ENCODE measurements at places on chromosomes 4 and X. TPM values are rescaled to one million over a fixed set of nuclear protein-coding genes. Genes with fewer than 3 reads are reported as not detected.
A peak's percentile ranks its signal among the peaks of the same experiment; 100 is the strongest.

GRCh38 chrX:125131164-125131563, 188.5 kb upstream of the TEX13C start:
- DNase-seq, result no peak

DNA sequence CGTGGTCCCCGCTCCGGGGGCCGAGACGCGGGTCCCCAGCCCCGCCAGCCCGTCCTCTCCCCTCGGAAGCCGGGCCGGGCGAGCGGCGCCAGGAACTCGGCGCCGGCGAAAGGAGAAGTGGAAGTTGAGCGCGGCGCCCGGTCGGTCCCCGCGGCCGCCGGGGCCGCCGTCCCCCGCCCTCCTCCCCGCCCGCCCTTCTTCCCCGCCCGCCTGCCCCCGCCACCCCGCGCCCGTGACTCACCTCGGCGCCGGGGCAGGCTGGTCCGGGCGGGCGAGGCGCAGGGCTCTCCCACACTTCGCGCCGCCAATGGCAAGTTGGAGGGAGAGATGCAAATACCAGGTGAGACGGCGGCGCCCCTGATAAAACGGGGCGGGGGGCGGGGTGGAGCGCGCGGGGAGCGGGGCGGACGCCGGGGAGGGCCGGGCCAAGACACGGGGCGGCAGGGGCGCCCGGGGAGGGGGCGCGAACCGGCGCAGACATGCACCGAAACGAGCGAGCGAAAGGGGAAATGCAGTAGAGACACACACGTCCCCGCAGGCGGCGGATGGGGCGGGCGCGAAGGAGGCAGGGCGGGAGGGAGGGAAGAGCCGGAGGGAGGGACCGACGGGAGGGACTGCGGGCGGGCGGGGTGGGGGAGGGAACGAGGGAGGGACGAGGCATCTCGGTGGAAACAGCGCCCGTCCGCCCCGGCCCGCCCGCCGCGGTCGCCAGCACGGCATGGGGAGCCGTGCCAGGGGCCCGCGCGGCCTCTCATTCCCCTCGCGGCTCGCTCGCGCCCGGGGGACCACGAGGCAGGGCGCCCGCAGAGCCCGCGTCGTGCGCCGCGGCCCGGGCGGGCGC, at the start of gene ELF4:
Gene ELF4, minus strand, starts transcription at position 119 of the 841 bp plus-strand sequence. CDS start 29,167 bp downstream, outside the sequence.
- DNase-seq, result peak; percentile 66

GRCh38 chrX:122220644-122221373, 963.3 kb upstream of the GRIA3 start:
- no peak for DNase-seq

GRCh38 chrX:155534800-155535199, 76.4 kb upstream of the F8A3 start:
- DNase-seq, result no peak

GRCh38 chr4:176193938-176194337, 1.4 kb downstream of the SPATA4 start:
- no peak for DNase-seq

- DNase-seq, result peak; percentile 36
Measured at GRCh38 chr4:168098248-168098717, 5.9 kb downstream of the ANXA10 start.

DNA sequence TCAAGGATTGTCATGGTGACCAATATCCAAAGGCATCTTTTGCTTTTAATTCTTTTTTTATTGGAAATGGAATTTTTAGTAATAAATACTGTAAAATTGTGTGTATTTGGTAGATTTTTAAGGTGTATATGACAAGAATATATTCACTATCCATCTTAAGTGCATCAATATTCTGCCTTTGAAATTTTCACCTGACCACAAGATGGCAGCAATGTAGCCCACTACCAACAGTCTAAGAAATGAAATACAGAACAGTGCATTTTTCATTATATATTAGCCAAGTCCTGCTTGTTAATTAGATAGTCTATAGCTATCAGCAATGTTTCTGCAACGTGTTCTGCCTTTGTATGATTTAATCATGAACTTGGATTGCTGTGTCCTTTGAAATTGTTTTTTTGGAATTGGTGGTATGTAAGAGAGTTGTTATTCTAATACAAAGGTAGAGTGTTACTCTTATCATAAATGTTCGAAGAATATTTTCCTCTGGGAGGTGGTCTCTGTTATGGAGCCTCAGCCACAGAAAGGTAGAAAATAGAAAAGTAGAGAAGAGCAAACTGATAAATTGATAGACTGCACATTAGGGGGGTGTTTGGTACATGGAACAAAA, 38.2 kb downstream of the HPGDS start:
- DNase-seq, result peak; percentile 69

- DNase-seq, result no peak
Measured at GRCh38 chr4:44738615-44739014, 12.3 kb upstream of the GNPDA2 start.

GRCh38 chr4:118969359-118969758, 80.7 kb downstream of the SYNPO2 start:
- DNase-seq, result peak; percentile 36

DNA sequence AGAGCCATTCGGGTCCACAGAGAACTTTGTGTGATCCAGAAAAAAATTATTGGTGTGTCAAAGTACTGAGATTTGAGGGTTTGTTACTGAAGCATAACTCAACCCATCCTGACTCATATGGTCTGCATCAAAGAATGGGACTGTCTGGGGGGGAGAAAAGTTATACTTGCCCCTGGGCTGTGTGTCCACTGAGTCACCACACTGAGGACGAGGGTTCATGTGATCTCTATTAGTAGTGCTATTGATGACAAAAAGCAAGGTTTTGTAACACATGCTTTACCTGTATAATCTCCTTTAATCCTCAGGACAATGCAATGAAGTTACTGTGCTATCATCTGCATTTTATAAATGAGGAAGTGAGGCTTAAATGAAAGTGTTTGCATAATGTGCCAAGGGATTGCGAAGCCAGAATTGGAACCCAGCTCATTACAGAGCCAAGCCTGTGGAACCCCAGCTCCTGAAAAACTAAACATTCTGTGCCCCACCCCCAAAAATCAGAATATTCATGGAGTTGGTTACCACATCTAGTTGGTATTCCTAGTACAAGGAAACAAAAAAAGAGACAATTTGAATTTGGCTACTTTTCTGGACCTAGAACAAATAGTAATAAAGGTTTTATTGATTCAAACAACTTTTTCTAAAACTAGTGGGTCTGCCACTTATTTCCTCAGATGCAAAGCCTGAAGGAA, 31.2 kb downstream of the CCDC149 start:
- DNase-seq, result no peak

GRCh38 chrX:130631011-130631410, 229.2 kb downstream of the RBMX2 start:
- no peak for DNase-seq

GRCh38 chr4:157095716-157096115, 19.8 kb downstream of the GLRB start:
- DNase-seq, result no peak

- no peak for DNase-seq
Measured at GRCh38 chrX:18873189-18873791, 110.6 kb downstream of the PHKA2 start.

DNA sequence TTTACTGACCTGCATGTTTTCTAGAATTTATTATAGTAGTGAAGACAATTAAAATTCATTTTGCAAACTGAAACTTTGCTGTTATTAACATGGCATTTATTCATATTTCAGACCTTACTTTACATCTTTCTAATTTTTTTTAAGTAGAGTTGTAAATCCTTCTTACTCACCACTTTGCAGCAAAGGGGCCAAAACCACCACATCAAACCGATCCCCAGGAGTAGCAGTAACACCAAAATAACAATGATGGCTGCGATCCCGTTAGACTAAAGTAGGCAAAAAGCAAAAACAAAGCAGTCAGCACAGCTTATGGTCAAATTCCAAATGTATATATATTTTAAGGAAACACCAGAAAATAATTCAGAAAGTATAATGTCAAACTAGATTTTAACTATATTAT, 64.7 kb downstream of the ANTXR2 start:
- no peak for DNase-seq

DNA sequence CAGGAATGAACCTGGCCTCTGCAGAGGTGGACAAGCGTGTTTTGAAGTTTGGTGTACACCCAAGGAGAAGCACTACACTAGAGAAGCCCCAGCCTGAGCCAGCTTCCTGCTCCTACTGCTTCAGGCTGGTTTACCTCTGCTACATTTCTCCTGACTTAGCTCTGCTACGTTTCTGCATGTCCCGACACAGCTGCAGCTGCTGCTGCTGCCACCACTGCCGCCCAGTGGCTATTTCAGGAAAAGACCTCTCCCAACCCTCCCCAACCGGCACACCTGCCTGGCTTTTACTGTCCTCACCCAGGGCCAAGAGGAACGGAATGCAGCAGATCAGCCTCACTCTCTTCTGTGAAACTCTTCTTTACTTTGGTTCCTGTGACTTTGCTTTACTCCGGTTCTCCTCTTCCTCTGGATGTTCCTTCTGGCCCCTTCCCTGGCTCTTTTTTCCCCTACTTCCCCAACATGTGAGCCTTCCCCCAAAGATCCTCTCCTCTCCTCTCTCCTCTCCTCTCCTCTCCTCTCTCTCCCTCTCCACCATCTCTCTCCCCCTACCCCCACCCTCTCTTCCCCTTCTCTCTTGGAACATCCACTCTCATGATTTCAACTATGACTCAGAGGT, 3.1 kb upstream of the P2RY4 start:
- peak; percentile 75 for DNase-seq

DNA sequence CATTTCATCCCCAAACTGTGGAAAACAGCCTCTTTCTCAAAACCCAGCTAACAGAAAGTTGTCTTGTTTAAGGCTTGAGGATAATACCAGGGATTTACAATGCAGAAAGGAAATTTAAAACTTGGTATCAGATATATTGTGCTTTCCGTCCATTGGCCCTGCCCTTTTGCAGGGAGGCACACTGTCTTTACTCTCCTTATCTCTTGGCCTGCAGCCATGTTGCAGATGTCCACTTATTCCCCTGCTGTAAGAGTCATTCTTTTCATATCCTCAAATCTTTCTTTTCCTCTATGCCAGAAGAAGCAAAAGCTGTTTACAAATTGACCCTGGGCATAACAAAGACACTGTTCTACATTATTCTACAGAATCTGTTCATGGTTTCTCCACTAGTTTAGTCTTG, 75.6 kb upstream of the DYNLT3 start:
- DNase-seq, result peak; percentile 4

GRCh38 chr4:26786916-26787315, 73.7 kb upstream of the STIM2 start:
- DNase-seq, result no peak

DNA sequence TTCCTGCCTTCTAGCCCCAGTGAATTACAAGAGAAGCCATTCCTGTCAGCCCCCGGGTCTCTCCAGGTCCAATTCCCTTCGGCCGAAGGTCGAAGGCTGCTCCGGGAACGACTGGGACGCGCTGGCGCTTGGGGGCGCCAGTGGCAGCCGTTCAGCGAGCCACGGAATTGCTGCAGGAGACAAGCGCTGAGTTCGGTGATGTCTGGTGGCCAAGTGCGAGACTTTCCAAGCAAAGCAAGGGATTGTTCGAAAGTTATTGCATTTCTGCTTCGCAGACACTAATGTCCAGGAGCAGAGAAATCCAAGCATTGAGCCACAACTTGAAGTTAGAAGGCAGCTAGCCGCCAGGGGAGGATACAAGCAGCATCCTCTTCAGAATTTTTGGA, 1.1 kb upstream of the DKK2 start:
- DNase-seq, result no peak

DNA sequence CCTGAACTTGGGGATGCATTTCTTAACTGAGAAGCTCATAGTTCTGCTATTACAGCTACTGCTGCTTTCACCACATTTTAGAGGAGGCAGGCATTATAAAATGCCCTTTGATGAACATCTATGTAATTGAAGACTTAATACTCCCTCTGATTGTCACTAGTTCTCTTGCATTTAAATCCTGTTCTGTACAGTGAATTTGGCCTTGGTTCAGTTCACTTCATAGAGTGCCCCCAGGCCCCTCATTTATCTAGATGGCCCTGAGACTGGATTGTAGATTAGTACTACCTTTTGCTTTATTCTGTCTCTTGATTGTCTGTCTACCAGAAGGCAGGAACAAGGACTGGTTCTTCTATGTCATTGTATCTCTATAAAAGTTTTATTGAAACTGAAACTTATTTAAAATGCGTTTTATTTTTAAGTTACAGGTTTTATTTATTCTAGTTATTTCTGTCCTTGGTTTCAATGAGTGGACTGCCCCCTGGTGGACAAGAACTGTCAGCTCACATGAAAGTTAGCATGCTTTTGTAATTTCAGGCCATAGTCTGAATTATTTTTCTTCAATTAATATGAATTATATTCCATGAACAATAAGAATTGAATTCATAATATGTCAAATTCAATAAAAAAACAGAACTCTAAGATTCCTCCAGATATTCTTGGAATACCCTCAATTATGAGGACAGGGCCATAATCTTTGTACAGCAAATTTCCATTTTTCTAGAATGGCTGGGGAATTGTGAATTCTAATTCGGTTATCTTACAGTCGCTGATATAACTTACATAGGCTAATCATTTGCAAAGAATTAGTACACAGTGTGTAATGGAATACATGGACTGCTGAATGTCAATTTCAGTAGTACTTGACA, 47.2 kb upstream of the TMEM33 start:
- peak; percentile 77 for DNase-seq

GRCh38 chr4:40334591-40335524, at the start of gene CHRNA9:
CHRNA9 (plus strand) TSS chr4:40335333; CDS start chr4:40335468, 135 bp downstream.
- DNase-seq, result no peak

GRCh38 chr4:53855581-53856250, 208.7 kb downstream of the CHIC2 start:
- no peak for DNase-seq

DNA sequence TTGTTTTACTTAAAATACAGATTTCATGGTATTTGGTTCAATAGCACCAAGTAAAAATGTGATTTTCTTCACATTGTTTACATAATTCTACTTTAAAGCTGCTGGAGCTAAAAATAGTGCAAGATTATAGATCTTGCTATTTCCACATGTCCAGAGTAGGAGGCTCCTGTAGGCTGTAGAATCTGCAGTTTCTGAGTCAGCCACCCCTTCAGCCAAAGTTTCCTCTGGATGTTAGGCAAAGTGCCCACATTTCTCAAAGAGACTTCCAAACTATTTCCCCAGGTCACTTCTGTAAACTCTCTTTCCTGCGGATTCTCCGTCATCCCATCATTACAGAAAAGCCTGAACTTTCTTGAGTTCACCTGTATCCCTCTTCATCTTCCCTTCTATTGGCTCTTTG, 342.5 kb upstream of the FSTL5 start:
- DNase-seq, result peak; percentile 16

- no peak for DNase-seq
Measured at GRCh38 chr4:133920236-133920635, 281.4 kb downstream of the PABPC4L start.

- DNase-seq, result no peak
Measured at GRCh38 chrX:13659063-13659462, 6.1 kb downstream of the TCEANC start.

GRCh38 chrX:10483191-10483831, 137.1 kb downstream of the MID1 start:
- peak; percentile 51 for DNase-seq

ZGRF1 gene
- 1.8 TPM for total RNA-seq

SPANXA1 gene
- total RNA-seq, result not detected

NBDY gene
- not detected for total RNA-seq

ETDA gene
- not detected for total RNA-seq

CT45A2 gene
- not detected for total RNA-seq

NDNF gene
- total RNA-seq, result 3.5 TPM

MID1IP1 gene
- 36.8 TPM for total RNA-seq

FGF5 gene
- total RNA-seq, result not detected
